HFF-Myc (cell line): ENCODE measurements at places on chromosomes 7 and 10.

DNA sequence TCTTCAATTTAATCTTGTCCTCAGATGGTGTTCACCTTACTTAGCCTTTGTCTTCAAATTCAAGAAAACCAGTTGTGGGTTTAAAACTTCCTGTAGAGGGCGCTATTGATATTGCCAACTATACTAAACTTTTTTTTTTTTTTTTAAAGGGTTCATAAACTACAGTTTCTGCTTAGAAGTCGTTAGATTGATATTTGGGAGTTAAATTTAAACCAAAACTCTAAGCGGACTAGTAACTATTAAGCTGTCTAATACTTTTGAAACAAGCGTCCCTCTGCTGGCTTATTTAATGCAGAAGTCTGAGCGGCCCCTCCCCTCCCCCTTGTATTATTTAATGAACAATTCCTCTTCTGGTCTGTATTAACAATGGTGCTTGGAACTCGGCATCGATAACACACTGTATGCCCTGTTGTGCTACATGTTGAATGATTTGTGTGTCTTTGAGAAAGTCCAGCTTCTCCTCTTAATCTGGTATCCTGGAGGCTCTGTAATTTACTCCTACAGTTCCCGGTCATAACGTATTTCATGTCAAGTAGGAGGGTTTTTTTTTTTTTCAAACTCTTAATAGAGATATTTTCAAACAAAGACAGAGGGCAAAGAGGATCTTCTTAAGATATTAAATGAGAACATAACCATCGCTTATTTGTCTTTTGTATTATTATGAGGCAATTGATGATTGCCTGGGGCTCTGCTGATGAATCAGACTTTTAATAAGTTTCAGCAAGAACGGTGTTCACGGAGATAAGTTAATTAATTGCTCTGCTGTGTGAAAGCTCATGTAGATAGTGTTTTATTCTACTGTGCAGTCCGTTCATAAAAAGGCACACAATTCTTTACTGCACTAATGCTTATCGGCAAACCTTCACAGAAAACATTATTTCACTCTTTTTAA, 22.6 kb upstream of the CREB5 start:
- peak; percentile 56 for DNase-seq

DNA sequence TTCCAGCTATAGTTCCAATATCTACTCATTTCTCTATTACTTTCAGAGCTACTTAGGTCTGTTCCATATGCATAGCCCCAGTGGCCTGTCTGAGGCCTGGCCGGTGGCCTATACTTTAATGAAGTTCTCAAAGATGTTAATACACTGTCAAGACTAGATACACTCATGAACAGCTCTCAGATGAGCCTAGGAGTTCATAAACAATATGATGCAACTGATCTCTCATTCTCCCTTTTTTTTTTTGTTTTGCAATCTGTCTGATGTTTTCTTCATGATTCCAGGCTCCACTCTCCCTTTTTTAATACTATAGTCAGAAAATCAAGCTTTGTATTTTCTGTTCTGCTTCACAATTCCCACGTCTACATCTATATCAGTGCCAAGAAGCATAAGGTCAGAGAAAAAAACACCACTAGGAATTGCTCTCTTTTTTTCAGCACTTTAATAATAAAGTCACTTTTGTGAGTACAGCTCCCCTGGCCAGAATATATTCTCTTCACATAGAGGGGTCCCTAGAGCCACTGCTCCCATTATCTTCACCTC, 321.0 kb downstream of the C7orf25 start:
- no peak for DNase-seq

GRCh38 chr10:116984202-116984990, 20.6 kb downstream of the SHTN1 start:
- no peak for DNase-seq

DNA sequence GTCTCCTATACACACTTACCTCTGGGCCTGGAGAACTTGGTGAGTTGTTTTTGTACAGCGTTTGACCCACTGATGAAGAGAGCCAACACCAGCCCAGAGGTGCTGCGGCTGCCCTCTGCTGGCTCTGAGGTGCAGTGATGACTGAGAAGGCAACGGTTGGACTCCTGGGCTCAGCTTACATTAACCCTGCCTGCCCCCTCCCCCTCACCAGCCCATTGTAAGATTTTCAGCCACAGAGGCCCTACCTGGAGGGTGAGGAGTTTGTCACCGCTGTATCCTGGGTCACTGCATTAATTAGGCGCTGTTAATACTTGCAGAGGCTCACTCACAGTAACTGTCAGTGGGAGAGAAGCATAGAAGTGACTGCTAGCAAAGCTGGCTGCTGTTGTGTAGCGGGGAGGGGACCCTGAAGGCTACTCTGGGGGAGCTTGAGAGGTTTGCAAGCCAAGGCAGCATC, 19.0 kb upstream of the ANKRD2 start:
- DNase-seq: peak; percentile 65

- DNase-seq: no peak
Observed at GRCh38 chr10:16195178-16195769, 241.5 kb upstream of the PTER start.
